Stimulated activated CD4-positive, alpha-beta T cell treated with anti-CD3 and anti-CD28 coated beads, Interleukin-1b, Interleukin-23, amount 100 ng/mL, for 1 hour (primary cell): ENCODE measurements at places on chromosomes 7 and 10.

- DNase-seq = no peak
These were observed 45.4 kb downstream of the ZNF467 start for GRCh38 chr7:149727899-149728476.

GRCh38 chr10:97020452-97021400 lies 165.0 kb downstream of the SLIT1 start:
- no peak for DNase-seq

DNA sequence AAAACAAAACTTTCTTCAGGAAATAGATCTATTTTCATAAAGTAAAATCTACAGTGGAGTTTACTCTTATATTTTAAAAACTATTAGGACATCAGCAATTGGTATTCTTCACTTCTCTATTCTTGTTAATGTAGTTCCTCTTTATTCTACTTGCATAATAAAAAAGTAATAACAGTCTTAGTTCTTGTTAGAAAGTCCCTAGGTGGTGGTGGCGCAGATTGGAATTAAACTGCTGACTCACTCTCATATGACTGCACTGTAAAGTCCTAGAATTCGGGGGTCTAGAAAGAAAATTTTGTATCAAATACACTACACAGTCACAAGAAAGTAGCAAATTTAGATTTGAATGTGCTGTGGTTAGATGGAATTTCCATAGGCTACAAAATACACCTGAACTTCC lies 44.6 kb upstream of the TES start:
- no peak for DNase-seq

GRCh38 chr7:77735457-77735856 lies 39.2 kb downstream of the RSBN1L start:
- no peak for DNase-seq

GRCh38 chr10:124498056-124498455 lies 36.4 kb downstream of the LHPP start:
- DNase-seq = no peak

DNA sequence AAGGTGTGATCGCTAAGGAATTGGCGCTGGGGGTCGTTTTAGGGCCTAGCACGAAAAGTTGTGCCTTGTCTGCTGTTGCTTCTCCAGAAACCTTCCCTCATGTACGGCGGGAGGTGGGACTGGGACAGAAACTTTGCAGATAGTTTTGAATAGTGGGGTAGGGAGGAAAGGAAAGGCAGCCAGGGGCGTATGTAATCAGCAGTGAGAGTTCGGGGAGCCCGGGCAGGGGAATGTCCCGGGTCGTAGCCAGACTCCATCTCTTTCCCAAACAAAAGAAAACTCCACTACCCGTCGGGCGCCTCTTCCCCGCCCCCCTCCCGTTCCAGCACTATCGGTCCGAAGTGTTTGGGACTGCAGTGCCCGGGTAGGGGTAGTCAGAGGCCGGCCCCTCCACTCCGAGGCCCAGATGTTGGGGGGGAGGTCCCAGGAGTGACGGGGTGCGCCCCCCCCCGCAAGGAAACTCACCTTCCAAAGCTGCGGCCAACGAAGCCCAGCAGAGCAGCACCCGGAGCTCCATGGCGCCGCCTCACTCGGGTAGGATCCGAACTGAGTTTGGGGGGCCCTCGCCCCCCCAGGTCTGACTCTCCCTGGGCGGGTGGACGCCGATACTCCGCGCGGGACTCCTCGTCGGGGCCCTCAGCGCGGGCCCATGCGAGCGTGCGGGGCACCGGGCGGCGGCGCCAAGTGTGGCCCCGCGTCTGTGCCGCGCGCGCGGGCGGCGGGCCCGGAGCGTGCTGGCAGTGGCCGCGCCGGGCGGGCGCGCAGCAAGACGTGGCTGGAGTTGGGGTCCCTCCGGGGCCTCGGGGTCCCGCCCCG lies 601 bp downstream of the EPHB4 start:
- DNase-seq = no peak
